Stimulated activated CD4-positive, alpha-beta T cell treated with anti-CD3 and anti-CD28 coated beads, Interleukin-1b, Interleukin-23, amount 100 ng/mL, for 1 hour (primary cell): ENCODE measurements at places on chromosomes 5 and 9.

GRCh38 chr9:33130961-33131789 lies 36.0 kb downstream of the B4GALT1 start:
- no peak for DNase-seq

GRCh38 chr9:134995792-134996120 lies 78.0 kb upstream of the FCN1 start:
- no peak for DNase-seq

DNA sequence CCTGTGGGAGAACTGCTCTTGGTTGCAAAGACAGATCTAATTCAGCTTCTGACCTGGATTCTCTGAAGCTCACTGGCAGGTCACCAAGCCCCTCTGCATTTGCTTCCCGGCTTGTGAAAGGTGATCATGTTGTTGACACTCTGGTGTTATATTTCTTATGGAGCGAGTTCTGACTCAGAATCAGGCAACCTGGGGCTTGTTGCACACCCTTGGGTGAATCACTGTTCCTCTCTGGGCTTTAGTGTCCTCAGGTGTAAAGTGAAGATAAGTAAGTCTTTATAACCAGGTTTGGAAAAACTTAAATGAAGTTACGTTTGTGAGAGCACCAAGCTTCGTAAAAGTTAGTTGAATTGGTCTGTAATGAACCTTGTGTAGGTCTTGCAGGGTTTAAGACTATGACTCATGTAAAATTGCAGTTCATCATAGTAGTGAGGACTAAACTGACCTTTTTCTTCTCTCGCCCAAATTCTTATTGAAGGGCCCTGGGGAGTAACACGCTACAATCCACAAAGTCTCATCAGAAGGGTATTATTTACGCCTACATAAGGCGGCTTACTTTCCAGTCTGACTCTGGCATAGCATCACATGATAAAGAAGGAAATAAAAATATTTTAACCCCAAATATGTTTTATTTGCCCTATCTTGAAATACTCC lies 218.6 kb downstream of the TMEM38B start:
- no peak for DNase-seq

DNA sequence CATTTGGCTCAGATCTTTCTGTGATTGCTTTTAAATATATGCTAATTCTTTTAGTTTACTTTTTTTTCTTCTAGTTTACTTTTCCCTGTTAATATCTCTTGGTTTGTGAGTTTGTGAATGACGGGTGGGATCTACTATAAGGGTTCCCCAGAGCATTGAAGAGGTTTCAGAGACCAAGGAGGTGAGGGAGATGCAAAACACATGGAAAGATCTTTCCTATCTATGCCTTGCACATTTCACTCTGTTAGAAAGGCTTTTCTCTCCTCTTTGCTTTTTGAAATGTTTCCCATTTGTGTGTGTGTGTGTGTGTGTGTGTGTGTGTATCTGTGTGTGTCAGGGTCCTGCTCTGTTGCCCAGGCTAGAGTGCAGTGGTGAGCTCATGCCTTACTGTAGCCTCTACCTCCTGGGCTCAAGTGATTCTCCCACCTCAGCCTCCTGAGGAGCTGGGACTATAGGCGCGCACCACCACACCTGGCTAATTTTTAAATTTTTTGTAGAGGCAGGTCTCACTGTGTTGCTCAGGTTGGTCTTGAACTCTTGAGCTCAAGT lies 50.7 kb downstream of the CNTLN start:
- DNase-seq: no peak

- no peak for DNase-seq
Measured at GRCh38 chr5:58849921-58850667, 267.2 kb downstream of the RAB3C start.

DNA sequence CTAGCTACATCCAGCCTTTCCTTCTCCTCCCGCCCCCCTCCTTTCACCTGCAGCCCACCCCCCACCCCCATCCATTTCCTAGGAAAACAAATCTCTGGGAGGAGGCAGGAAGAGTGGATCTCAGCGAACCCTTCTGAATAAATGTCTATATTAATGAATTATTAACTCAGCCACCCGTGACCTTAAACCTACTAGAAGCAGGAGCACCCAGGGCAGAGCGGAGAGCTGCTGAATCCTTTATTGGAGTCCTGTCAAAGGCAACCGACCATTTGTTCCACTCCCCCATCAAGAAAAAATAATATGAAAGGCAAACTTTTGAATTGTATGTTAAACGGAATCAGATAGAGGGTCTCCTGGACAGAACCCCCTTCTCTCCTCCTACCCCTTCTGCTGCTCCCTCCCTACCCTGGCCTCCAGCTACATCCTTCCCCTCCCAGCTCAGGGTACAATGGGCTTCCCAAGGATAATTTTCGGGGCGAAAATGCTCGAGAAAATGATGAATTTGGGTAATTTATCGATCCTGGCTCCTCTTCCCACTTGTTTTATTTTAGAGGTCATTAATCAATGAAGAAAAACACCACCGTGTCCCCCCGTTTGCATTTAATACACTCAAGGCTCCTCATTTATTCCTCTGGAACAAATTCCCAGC lies 3.3 kb upstream of the PRDM6 start:
- DNase-seq: no peak

DNA sequence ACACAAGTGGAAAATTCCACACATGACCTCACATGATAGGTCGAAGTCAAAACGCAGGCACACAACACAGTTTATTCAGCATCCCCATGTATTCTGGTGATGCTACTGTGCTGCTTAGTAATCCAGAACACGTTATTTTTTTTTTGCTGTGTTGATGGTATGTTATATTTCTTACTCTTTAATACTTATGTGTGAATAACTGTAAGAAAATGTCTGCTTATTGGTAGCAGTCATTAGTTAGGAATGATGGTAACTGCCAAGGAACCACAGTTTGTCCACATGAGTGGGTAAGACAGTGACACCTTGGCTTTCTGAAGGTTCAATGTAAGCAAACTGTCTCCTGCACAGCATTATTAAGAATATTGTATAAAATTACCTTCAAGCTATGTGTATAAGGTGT lies 107.7 kb upstream of the DAPK1 start:
- no peak for DNase-seq

DNA sequence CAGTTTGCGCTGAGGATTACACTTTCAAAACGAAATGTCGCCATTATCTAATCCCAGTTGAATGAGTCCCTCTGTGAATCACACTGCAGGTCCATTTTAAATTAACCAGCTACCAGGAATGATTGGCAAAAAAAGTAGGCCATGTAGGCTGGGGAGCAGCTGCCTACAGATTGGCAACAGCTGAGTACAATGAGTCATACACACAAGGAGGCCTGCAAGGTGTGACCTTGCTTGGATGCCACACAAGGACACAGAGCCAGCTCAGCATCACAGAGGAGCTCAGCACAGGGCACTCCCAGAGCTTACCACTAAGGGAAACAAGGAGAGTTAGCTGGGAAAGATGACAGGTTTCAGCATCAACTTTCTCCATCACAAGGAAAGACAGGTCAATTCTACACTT lies 12.9 kb downstream of the HAVCR1 start:
- no peak for DNase-seq

DNA sequence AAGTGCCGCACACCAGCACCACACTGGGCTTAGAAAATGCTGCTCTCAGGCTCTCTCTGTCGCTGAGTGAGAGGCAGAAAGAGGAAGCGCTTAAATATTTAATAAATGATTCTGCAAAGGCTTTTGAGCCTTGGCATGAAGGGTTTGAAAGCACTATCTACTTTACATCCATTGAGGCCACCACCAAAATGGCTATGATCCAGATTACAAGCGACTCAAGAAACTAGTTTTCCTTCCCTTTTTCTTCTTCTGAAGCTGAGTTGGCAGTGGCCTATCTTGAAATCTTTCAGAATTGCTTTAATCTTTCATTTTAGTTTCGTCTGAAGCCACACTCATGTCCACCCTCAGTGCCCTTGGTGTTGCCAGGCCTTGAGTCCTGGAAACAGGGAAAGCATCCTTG lies 59.5 kb downstream of the EBF1 start:
- no peak for DNase-seq

- no peak for DNase-seq
Measured at GRCh38 chr5:19406576-19407365, 581.2 kb downstream of the CDH18 start.

DNA sequence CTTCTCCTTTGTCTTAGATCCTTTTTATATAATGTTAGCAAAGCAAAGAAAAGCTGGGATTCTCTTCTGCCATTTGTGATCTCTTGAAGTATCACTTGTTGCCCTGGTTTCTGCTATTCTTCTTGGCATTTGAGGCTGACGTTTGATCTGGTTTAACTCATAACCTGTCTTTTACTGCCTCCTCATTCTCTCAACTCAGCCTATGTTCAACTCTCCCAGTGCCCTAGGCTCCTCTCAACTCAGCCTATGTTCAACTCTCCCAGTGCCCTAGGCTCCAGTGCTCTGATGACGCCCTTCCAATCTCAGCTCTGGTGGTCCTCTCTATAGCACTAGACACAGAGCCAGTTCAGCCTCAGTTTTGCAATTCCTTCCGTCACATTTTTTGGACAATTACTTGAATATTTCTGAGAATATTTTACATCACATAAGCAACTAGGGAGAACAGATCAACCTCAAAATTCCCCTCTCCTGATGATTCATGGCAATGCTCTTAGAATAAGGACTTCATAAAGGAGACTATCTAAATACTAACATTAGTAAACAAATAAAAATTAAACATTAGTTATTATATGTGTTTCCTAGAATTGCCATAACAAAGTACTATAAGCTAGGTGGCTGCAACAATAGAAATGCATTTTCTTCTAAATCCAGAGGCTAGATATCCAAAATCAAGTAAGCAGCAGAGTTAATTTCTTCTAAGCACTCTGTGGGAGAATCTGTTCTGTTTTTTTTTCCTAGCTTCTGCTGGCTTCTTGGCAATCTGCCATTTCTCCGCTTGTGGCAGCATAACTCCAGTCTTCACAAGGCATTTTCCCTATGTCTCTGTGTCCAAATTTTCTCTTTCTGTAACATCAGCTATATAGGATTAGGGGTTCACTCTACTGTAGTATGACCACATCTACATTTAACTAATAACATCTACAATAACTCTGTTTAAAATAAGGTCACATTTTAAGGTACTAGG lies 662.1 kb upstream of the FTMT start:
- no peak for DNase-seq

DNA sequence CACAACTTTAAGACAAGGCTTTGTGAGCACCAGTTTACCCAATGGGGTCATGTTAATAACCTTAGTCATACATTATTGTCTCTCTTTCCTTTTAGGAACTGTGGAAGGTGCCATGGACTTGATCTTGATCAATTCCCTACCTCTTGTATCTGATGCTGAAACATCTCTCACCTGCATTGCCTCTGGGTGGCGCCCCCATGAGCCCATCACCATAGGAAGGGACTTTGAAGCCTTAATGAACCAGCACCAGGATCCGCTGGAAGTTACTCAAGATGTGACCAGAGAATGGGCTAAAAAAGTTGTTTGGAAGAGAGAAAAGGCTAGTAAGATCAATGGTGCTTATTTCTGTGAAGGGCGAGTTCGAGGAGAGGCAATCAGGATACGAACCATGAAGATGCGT lies 48.7 kb downstream of the TEK start:
- no peak for DNase-seq

GRCh38 chr5:68679041-68679440 lies 414.8 kb upstream of the SLC30A5 start:
- DNase-seq: no peak

- no peak for DNase-seq
Measured at GRCh38 chr9:69564557-69564956, 107.6 kb downstream of the APBA1 start.

DNA sequence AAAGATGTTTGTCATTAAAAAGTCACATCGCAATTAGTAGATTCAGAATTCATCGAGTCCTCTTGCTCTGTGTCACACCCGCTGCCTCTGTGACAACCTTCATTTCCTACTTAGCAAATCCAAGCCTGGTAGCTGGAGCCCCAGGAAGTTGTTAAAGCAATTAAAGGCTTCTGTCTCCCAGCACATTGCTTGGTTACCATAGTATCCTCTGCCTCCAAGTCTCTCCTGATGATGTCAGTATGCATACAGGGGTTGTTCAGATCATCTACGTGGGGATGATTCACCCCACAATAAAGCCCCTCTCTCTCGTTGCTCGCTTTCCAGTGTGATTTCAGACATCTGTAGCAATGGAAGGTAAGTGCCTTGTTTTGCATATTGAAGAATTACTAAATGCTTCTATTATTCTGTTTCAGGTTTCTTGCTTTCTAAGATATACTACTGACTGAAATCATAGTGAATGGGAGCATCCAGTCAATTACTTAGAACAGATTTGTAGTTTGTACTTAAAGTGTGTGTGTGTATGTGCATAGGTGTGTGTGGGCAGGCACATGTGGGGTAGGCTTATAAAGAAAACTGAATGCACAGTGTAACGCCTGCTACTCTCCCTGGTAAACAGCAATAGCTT lies 52.9 kb downstream of the PAM start:
- DNase-seq: no peak

DNA sequence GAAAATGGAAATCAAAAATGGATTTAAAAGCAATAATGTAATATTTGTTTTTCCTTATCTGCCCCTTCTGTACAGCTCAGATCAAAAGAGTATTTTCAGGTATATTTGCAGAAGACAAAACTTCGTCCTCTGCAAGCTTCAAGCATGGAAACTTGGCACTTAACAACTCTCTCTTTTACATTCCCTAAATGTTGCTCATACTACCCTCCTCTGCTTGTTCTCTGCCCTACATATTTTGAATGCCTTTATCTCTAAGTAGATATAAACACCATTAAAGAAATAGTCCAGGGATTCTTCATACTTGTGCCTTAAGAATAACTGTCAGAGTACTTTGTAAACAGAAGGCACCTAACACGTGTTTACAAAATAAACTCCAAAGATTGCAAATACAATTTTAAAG lies 19.2 kb upstream of the SMC2 start:
- no peak for DNase-seq

- no peak for DNase-seq
Measured at GRCh38 chr9:78923966-78924659, 627.2 kb downstream of the PSAT1 start.

- no peak for DNase-seq
Measured at GRCh38 chr9:87547671-87548081, 50.0 kb downstream of the DAPK1 start.

DNA sequence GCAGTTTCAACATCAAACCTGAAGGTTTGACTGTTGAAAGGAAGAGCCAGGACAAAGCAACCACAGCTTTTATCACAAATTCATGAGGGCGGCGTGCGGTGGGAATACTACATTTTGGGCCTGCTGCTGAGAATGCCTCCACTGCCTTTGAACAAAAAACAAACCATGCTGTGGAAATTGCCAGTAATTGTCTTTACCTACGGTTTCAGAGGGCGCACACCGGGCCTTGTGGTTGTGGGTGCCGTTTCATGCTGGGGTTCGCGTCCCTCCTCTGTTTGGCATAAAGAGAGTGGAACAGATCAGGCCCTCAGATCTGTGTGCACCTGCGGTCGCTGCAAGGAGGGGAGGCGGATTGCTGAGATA lies 27.6 kb upstream of the TCF7 start:
- DNase-seq: no peak

GRCh38 chr9:33464045-33464636 lies 9.6 kb downstream of the NOL6 start:
- no peak for DNase-seq

DNA sequence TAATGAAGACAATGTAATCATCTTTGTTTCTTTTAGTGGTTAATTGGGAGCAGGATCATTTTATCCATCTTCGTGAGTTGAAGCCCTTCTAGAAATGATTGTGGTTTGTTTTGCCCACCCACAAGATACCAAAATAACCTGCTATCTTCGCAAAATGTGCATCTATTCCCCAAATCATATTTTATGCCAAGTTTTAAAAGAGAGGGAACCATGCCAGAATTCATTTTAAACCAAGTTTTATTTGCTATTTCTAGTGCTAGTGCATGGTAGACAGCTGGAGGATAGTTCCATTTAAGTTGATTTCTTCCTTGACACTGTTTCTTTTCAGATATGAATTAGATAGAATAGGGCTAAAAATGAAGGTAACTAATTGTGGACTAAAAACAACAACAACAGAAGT lies 104.2 kb downstream of the RAB3C start:
- DNase-seq: no peak
